ENCODE measurements at places on chromosomes 7 and 10.

GRCh38 chr7:135169141-135169963 is 1.2 kb downstream of the CYREN start:
- DNase-seq: peak; percentile 71

- no peak for DNase-seq
Measured at GRCh38 chr7:23963461-23964165, 253.6 kb downstream of the STK31 start.

DNA sequence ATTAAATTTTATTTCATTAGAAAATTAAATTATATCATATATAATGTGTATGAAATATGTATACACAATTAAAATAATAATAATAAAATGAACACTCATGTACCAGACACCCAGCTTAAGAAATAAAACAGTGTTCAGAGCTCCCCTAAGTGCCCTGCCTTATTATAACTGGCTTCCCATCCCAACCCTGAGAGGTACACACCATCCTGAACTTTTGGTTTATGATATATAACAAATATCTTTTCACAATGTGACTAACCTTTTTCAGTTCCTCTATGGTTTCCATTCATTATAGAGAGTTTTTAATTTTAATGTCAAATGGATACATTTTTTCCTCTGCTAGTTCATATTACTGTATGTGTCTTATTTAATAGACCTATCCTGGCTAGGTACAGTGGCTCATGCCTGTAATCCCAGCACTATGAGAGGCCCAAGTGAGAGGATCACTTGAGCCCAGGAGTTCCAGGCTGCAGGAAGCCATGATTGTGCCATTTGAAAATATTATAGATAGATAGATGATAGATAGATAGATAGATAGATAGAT is 24.0 kb upstream of the STEAP2 start:
- DNase-seq: no peak

DNA sequence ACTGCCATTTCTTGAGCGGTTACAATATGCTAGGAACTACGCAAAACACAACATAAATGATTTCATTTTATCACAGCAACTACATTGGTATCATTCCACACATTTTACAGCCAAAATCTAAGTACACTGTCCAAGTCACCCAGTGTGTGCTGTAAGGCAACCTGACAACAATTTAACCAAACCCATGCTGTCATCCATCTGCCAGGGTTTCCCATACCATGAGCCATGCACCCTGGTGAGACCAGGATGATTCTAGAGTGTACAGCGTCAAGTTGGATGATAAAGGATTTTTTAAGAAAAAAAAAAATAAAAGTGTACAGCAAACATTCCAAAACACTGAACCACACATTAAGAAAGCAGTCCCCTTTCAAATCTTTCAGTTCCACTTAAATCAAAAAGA is 52.9 kb downstream of the PIK3AP1 start:
- no peak for DNase-seq

GRCh38 chr7:134691546-134692343 is 45.1 kb downstream of the BPGM start:
- DNase-seq: no peak

GRCh38 chr7:123649964-123650363 is 5.7 kb upstream of the LMOD2 start:
- no peak for DNase-seq

GRCh38 chr10:62687230-62687748 is 117.2 kb upstream of the ADO start:
- peak; percentile 44 for DNase-seq

- DNase-seq: no peak
Measured at GRCh38 chr10:2844925-2845324, 222.4 kb upstream of the PFKP start.

- DNase-seq: no peak
Measured at GRCh38 chr7:127154958-127155357, 97.8 kb downstream of the GRM8 start.

GRCh38 chr10:69795242-69795934 is 6.3 kb upstream of the COL13A1 start:
- no peak for DNase-seq

DNA sequence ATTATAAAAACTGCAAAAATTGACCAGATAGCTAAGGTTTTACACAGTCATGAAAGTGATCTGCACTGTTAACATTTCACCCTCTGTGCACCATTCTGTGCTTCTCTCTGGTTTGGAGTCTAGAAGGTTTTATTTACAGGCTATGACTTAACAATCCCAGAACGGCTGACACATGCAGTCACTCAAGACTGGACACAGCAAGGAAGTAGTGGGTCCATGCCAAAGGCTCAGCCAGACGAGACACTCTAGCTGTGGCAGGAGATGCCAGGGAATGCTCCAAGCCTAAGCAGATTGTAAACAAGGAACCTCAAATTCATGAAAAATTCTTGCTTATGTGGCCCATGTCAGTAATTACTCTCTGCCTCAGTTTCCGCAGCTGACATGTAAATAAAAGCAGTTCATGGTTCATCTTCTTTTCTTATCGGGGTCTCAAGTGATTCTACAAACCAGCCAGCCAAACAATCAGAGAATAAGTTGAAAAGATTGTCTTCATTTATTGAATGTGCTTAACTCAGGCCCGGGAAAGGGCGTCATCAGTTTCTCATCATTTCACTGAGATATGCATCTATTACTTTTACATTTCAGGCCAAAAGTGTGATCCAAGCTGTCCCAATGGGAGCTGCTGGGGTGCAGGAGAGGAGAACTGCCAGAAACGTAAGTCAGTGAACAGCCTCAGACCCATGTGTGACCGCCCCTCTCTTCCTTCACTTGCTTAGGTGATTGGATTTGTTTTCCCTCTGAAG is 132.1 kb downstream of the EGFR start:
- no peak for DNase-seq

GRCh38 chr7:106016331-106016730 is 53.3 kb downstream of the CDHR3 start:
- DNase-seq: no peak

DNA sequence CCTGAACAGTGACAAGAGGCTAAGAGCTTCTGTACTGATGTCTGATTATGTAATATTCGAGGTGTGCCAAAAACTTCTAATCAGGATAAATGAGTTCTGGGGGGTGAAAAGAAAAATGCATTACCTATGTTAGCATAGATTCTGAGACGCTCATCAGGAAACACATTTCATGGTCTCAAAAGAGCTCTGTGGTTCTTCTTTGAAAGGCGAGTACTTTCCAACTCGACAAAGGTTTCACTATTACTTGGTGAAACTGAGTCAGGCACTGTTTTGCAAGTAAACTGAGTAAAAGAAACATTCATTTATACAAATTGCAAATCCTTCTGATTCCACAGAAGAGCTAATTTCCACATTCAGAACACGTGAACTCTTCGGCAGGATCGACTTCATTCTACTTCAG is 523.2 kb downstream of the GATA3 start:
- DNase-seq: no peak

- DNase-seq: no peak
Measured at GRCh38 chr10:97574374-97575126, 2.0 kb downstream of the ANKRD2 start.

- DNase-seq: no peak
Measured at GRCh38 chr10:1394155-1394912, 338.1 kb downstream of the WDR37 start.

GRCh38 chr7:135843214-135843613 is 94.6 kb upstream of the FAM180A start:
- DNase-seq: no peak

GRCh38 chr10:102434394-102435132 is 2.2 kb upstream of the CUEDC2 start:
- no peak for DNase-seq

DNA sequence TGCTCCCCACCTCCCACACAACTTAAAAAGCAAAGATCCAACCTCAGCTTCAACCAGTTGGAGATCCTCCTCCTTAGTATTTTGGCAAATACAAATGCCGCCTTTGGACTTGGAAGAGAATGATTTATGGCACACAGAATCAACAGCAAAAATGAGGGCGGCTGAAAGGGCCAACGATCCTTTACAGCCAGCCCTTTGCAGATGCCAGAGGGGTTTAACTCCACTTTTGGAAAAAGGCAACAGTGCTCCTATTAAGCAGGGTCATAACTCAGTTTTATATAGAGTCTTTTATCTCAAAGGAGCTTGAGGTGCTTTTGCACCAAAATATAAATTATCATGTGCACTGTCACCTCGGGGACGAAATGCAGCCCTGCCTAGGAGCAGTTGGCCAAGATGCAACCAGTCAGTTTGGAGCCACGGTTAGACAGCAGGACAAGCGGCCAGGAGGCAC is 56.7 kb upstream of the JCAD start:
- no peak for DNase-seq

DNA sequence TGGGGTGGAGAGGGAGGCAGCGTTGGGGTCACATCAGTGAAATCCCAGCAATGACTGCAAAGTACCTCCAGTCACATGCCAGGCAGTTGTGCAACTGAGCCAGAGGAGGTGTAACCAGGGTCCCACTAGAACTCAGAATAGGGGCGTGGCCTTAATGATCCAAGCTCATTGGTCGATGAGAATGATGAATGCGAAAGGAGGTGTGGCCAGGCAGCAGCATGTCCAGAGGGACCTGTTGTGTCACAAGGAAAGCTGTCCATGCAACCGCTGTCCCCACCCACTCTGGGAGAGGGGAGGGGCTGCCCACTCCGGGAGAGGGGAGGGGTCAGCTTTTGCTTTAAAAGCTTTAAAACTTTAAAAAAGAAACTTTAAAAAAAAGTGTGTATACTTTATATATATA is 25.3 kb upstream of the MTPAP start:
- no peak for DNase-seq

GRCh38 chr7:14226126-14226525 is 236.7 kb upstream of the ETV1 start:
- no peak for DNase-seq

- DNase-seq: no peak
Measured at GRCh38 chr10:111836571-111836970, 347.0 kb downstream of the GPAM start.

DNA sequence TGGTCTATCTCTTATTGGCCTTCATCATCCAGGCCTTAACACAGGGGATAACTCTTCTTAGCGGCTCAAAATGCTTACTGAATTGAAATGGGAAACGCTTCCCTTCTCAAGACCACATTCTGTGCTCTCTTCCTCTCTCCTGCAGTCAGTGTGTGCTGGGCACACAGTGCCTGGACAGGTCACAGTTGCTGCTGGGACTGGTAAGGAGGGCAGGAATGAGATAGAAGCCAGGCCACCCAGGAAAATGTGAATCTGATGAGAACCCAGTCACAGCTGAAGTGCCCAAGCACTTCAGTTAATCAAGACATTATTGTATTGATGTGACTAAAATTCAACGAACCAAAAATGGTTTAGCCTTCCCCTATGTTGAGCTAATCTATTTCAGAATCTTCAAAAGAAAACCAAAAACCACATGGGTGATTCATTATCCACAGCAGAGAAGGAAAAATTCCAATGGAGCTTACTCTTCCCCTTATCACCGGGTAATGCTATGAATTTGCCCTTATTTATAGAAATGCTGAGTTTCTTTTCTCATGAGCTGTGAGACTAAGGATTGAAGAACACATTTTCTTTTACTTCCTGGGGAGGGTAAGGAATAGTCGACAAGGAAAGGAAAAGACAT is 41.2 kb upstream of the PLPP4 start:
- no peak for DNase-seq

DNA sequence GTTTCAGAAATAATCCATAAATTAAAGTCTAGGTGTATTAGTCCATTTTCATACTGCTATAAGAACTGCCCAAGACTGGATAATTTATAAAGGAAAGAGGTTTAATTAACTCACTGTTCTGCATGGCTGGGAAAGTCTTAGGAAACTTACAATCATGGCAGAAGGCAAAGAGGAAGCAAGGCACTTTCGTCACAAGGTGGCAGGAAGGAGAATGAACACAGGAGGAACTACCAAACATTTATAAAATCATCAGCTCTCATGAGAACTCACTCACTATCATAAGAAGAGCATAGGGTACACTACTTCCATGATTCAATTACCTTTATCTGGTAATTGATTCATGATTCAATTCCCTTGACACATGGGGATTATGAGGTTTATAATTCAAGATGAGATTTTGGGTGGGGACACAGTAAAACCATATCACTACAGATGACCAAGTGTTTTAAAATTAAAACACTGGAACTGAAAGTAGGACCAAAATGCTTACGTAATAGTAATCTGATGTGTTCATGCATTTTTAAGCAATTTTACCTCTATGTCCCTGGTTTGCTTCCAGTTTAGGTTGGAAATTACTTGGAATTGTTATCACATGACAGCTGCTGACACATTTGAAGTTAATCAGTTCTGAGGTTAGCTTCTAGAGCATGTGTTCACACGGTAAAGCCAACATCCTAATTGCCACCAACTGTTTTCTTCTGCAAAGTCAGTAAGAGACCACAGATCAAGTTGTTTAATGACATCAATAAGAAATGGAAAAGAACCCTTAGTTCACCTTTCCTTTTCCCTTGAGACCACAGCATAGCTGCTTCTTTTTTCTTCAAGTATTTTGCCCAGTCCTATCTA is 48.4 kb upstream of the SEMA3C start:
- DNase-seq: no peak

DNA sequence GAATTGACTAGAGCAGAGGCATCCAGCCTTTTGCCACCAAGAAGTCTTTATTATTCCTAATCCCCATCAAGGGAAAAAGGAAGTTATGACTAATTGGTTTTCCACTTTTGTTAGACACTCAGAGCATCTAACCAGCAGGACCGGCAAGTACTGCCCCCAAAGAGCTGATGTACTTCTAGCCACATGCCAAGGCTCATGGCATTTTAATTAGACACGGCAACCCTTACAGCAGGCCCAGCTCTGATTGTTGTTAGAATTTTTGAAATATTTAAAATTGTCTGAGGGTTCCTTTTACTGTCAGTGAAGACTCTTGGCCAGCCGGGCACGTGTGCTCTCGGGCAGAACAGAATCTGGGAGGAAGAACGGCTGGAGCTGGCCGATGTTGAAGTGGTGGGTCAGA is 114.8 kb downstream of the SPAG6 start:
- DNase-seq: no peak

GRCh38 chr7:81162234-81162633 is 243.4 kb upstream of the SEMA3C start:
- DNase-seq: no peak

- DNase-seq: no peak
Measured at GRCh38 chr10:53370347-53370746, 597.8 kb upstream of the MBL2 start.

- DNase-seq: no peak
Measured at GRCh38 chr7:24464861-24465260, 108.4 kb upstream of the PALS2 start.

DNA sequence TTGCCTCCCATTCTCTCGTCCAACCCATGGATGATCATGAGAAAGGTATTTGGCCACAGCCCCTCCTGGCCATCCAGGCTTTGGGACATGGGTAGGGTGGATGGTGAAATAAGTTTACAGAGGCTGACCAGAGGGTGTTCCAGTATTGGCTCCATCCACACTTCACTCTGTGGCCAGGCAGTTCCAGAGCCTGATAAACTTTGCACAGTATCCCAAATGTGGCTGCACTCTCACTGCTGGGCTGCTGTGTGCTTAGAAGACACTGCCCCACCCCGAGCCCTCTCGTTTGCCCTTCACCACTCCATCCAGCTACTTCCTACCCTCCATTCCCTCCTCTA is 72.0 kb upstream of the ZMIZ1 start:
- no peak for DNase-seq

DNA sequence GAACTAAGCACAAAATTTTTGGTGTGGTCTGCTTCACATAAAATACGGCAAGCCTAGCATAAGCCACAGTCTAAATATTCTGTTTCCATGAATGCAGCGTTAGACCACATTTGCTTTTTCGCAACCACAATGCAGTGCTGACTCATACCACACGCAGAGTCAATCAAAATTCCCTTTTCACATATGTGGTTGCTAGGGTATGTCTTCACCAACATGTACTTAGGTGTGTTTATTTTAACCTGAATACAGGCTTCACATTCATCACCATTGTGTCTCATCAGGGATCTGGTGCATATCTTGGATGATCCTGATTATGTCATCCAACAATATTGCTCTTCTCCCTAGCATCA is 90.8 kb downstream of the CHN2 start:
- DNase-seq: peak; percentile 60
